ENCODE measurements at places on chromosomes 4 and X.

- no peak for DNase-seq
These were observed 4.9 kb upstream of the NAF1 start for GRCh38 chr4:163171590-163171989.

DNA sequence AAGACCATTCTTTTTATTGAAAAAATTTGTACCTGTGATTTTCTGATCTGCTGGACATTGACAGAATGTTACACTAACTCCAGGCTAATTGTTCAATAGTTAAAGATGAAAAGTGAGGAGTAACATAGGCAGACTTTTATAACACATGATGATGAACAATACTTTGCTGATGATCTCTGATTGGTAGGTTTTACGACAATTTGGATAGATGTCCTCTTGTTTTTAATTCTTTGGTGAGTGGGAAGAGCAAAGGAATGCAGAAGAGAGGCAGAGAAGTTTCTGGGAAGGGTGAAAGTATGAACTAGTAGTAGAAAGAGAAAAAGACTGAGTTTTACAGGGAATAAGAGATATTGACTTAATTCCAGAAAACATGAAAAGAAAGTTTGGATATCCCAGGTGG lies 267.3 kb upstream of the HAND2 start:
- no peak for DNase-seq

DNA sequence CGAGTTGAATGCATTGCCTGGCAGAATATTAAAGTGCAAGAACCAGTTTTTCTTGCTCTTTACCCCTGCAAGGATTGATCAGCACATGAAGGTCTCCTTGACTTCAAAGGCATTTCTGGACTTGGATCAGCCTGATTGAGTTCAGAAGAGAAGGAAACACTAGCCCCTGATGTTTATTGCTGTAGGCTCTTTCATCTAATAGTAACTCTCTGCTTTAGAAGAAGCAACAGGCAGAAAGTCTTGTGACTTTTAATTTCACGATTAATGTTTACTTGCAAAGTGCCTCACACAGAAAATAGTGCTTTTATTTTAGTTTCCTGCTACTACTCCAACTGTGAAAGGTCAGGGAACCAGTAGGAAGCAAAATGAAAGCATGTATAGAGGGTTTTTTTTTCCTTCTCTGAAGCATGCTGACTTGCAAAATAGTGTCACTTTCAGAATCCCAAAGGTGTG lies 69.1 kb downstream of the PCDH7 start:
- DNase-seq: no peak

GRCh38 chr4:129929052-129929451 lies 833.1 kb downstream of the C4orf33 start:
- DNase-seq: no peak

GRCh38 chr4:56990109-56990905 lies 11.6 kb downstream of the POLR2B start:
- no peak for DNase-seq

GRCh38 chrX:39996536-39996935 lies 101.2 kb downstream of the BCOR start:
- no peak for DNase-seq

DNA sequence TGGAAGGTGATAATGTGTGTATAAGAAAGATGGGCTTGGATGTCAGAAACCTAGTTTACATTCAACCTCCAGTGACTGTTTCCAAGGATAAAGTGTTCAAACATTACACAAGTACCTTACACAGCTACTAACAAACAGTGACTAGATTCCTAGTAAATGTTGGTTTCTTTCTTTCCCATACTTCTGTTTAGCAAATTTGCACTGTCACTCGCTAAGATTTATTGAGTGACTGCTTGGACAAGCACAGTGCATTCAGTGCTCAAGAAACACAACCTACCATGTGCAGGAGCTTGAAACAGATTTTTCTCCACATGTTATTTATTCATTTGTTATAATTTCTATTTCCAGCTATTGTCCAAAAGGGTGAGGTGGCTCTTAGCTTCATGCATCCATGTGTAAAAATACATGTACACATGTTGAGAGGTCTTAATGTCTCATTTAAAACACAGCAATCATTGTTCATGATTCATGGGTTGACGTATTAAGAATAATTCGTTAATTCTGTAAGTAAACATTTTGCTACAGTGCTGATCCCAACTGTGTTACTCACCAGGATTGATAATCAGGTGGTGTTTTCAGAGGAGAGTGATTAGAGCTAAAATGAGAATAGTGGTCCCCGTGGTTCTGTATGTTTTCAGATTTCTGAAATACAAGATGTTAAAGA lies 153.0 kb downstream of the DCLK2 start:
- no peak for DNase-seq

GRCh38 chr4:145945431-145946155 lies 7.0 kb upstream of the ZNF827 start:
- DNase-seq: no peak

- DNase-seq: no peak
These were observed 57.6 kb downstream of the SHISA3 start for GRCh38 chr4:42454755-42455420.

GRCh38 chrX:22922961-22923360 lies 76.8 kb upstream of the DDX53 start:
- no peak for DNase-seq

- no peak for DNase-seq
These were observed 187.7 kb upstream of the NUDT10 start for GRCh38 chrX:51144828-51145442.

GRCh38 chrX:19836337-19836736 lies 51.1 kb downstream of the SH3KBP1 start:
- DNase-seq: no peak

GRCh38 chrX:115561605-115562479 lies 868 bp downstream of the PLS3 start:
- no peak for DNase-seq

DNA sequence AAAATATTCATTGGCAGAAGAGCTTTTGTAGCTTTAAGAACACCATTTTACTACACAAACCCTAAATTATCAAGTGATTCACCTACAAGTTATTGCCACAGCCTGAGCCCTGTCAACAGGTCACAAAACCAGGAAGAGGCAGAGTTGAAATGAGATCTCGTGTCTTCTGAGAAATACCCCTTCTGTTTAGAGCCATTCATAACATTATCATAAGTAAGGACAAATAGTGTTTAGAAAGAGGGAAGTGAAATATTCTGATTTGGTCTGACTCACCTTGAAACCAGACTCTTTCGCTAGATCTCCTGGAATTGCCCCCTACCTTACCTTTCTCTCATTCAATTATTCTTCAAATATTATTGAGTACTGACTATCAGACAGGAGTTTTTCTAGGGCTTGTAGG lies 5.9 kb downstream of the ETDB start:
- no peak for DNase-seq

- DNase-seq: no peak
These were observed 33.7 kb downstream of the PRPS2 start for GRCh38 chrX:12824944-12825343.

GRCh38 chr4:21077967-21078366 lies 377.7 kb downstream of the PACRGL start:
- DNase-seq: no peak

- DNase-seq: no peak
These were observed 297.3 kb upstream of the CASK start for GRCh38 chrX:42220666-42221065.

DNA sequence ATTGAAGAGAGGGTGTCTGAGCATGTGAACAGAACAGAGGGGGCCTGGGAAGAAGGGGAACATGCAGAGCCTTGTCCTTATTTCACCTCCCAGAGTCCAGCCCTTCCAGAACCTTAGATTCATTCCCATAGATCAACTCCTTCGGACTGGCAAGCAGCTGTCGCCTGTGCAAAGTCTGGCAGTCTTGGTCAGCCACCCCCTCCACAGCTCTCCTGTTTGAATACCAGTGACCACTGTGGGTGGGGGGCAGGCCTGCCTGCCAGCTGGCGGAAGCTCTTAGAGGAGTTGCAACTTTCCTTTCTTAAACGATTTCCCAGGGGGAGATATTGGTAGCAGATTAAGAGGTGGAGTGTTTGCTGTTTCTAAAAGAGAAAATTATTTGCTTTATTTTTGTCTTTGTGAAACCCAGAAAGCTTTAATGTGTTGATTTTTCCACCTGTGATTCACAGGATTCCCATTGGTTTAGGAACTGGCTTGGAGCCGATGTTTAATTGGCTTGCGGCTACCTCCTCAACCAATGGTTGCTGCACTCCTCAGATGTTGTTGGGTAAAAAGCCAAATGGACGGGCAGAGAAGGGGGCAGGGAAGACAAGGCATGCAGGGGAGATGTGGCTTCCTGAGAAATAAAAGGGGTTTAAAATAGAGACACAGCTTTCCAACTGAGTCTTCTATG lies 62.2 kb upstream of the PRPS1 start:
- no peak for DNase-seq

- DNase-seq: no peak
These were observed 213.0 kb upstream of the GK2 start for GRCh38 chr4:79621061-79621460.

DNA sequence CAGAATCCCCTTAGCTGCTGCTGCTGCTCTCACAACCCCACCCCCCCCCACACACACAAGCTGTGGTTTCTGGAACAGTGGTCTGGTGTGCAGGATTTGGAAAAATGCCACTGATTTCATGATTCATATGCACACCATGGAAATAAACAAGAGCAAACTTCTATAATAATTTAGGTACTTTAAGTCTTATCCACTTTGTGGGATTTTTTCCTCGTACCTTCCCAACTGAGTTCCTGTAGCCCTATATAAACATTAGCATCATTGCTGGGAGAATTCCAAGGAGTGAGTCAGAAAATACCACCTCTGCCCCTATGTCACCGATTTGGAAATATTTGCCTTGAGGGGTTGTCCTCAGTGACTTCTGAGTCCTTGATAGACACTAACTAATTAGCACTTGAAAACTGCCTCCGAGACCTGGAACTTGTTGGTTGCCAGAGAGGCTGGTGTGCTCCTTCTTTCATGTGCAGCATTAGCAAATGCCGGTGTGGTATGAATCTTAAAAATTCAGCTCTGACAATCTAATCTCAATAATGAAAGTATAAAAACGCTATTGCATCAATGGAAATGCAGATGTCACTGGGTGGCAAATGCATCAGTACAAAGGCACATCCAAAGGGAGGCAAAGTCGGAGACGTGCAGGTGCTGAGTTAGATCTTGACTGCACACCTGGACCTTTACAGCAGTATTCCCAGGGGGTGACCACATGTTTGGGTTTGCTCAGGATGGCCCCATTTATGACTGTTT lies 61.8 kb downstream of the CPE start:
- no peak for DNase-seq

DNA sequence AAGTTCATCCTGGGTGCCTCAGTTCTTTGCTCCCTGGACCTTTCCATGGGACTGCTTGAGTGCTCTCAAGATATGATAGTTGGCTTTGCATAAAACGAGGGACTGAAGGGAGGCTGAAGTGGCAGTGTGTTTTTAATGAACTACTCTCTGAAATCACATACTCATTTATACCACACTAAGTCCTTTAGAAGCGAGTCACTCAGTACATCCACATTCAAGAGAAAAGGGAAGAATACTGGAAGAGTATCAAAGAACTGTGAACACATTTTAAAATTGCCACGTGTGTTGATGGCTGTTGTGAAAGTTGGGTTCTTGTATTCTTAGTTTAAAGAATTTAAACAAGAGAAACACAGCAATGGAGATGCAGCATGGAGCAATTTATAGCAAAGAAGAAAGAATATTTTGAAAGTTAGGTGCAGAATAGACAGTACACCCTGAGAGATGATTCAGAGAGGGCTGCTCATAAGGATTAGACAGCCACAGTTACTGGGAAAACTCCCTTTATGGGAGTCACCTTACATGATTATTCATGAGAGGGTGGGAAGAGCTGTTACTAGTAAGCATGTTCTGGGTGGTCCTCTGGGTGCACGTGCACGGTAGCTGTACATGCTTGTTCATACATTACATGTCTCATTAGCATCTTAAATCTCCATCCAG lies 380.7 kb downstream of the ADGRL3 start:
- DNase-seq: no peak

DNA sequence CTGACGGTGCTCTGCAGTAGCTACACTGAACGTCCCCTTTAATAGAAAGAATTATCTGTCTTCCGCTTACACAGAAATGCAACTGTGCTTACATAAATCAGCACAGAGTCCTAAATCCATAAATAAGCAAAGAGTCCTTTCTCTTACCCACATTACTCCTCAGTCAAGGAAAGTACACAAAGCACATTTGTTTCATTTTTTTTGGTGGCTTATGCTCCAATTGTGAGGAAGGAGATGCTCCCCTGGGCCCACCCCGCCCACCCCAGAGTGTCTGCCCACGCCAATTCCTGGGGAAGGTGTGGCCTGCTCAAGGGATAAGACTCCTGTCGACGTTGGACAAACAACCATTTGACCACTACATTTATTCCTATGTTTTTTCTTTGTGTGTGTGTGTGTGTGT lies 53.8 kb downstream of the CPLX1 start:
- DNase-seq: no peak

GRCh38 chr4:159950707-159951106 lies 847.8 kb downstream of the RAPGEF2 start:
- DNase-seq: no peak

DNA sequence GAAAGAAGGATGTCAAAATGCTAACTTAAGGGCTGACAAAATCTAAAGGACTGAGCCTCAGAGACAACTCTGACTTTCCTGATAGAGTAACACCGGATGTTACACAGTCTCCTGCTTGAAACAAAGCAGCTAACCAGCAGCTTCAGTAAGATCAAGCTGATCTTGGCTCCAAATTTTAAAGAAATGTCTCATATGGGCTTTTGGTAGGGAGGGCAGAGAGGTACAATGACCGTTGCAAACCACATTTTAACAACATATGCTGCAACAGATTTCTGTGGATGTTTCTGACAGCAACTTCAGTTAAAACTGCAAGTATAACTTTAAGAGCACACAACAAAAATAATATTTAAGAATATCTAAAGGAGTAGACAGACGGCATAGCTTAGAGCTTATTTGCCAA lies 9.1 kb downstream of the RPGR start:
- DNase-seq: no peak

DNA sequence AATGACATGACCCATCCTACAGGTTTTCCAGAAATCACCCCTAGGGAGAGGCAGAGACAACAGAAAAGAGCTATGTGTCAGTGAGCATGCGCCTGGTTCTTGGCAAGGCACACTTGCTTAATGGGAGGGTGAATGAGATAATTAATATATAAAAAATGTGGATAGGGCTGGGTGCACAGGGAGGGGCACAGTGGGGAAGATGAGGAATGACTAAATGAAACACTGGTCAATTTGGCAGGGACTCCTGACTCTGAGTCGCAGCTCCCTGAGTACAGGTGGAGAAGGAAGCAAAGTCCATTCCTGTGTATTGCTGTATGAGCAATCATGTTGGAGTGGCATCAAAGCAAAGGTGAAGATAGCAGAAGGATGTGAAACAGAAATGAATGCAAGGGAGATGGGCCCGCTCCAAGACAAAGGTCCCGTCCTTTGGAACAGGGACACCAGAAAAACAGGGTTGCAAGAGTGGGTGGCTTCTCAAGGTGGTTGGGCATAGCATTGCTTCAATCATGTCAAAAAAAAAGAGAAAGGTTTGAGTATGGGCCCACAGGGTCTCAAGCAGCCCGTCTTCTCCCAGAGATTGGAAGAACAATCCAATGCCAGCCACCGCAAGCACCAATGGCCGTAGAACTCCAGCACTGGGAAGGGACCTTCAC lies 278.4 kb upstream of the AGTR2 start:
- no peak for DNase-seq

- no peak for DNase-seq
These were observed 83.2 kb downstream of the GPR143 start for GRCh38 chrX:9682456-9682855.
